ENCODE measurements at places on chromosomes 3 and 15. TPM values are rescaled to one million over a fixed set of nuclear protein-coding genes. Genes with fewer than 3 reads are reported as not detected.

IL1RAP gene
- 14.7 TPM for total RNA-seq

GJD2 gene
- total RNA-seq = not detected

FRMD4B gene
- total RNA-seq = 0.72 TPM

PRC1 gene
- total RNA-seq = 17.1 TPM

EBLN2 gene
- 6.2 TPM for total RNA-seq

CYP8B1 gene
- total RNA-seq = not detected

TPM1 gene
- 1,708 TPM for total RNA-seq

TMIE gene
- total RNA-seq = under 0.01 TPM

KNG1 gene
- not detected for total RNA-seq

STRA6 gene
- 0.36 TPM for total RNA-seq

DNA sequence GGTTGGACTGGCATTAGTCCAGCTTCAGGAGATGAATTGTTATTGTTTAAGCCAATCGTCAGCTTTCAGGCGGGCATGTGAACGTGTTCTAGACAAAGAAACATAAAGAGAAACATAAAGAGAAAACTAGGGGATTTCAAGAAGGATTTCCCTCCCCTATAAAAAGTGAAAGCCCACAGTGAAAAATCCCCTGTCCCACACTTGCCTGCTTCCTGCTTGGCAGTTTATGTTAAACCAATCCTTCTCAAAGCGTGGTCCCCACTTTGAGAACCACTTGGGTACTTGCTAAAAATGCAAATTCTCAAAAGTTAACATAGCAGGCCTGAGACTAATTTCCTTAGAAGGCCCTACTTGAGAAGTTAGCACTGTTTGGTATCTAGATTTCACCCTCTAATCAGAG lies 293.0 kb upstream of the SOX14 start:
- no peak for DNase-seq

- no peak for DNase-seq
Measured at GRCh38 chr3:196063971-196064370, 17.9 kb downstream of the TFRC start.

DNA sequence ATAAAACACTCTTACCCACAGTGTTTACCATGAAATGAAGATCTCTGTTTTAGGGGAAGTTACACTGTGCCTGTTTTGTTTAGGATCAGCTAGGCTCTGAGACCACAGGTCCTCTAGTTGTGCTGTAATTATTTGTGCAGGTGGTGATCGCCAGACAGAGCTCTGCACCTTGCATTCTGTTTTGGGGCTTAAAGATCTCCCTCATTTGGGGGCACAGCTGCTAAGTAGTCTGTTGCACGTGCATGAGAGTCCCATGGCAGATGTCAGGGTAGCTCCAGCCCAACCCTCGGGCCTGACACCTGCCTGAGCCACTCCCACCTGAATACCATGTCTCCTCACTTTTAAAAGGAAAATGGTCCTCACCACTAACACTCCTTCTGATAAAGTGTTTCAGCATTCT lies 12.4 kb downstream of the C3orf20 start:
- DNase-seq = no peak

- DNase-seq = no peak
Measured at GRCh38 chr15:50458348-50459112, 34.3 kb downstream of the USP8 start.

DNA sequence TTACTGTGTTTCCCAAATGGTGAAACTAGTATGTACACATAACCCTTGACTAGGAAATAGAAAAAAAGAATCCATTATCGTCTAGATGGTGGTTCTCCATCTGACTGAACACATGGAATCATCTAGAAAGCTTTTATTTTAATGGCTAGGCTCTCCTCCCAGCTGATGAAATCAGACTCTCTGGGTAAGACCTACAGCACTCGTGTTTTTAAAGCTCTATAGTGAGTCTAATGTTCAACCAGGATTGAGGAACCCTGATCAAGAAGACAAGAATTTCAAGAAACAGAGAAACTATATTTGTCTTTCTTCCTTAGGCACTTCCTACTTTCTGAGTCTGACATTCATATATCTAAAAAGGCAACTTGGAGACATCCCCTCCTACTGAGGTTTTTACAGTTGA lies 118.8 kb downstream of the TMCO5A start:
- DNase-seq = no peak

DNA sequence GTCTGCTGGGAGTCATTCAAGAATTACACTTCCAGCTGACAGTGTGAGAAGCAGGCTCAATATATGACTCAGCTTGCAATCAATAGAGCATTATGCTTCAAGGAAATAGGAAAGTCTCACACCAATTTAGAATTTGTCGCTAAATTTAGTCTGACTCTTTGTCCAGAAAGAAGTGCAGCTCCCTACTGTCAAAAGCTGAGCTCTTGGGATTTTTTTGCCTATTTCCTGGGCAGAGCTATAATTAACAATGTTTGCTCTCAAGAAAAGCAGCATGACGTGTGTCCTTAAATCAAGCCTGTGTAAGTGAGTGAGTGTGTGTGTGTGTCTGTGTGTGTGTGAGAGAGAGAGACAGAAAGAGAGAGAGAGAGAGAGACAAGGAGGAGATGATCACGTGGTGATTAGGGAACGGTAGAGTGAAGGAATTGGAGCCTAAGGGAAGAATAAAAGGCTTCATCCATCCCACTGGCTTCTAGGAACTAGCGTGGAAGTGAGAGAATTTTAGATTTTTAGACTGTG lies 16.4 kb upstream of the SLC35G2 start:
- peak; percentile 48 for DNase-seq

GRCh38 chr3:127439621-127440020 lies 150.9 kb downstream of the TPRA1 start:
- DNase-seq = peak; percentile 15

- DNase-seq = peak; percentile 13
Measured at GRCh38 chr3:154862265-154862664, 217.9 kb upstream of the MME start.

DNA sequence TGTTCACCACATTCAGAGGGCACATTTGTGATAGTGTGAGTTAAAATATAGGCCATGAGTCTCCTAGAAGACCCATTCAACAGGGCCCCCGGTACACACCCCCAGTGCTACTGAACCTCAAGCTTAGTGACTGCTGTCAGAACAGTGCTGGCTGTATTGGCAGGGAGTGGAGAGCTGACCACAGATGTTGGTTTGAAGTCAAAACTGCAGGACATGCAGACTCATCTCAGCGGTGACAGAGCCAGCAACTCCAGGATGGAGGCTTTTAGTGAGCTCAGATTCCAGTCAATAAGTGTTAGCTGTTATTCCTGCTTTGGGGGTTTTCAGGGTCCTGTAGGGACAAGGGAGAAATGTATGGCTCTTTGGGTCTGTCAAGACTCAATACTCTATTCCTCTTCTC lies 29.1 kb downstream of the PRR20G start:
- DNase-seq = no peak

DNA sequence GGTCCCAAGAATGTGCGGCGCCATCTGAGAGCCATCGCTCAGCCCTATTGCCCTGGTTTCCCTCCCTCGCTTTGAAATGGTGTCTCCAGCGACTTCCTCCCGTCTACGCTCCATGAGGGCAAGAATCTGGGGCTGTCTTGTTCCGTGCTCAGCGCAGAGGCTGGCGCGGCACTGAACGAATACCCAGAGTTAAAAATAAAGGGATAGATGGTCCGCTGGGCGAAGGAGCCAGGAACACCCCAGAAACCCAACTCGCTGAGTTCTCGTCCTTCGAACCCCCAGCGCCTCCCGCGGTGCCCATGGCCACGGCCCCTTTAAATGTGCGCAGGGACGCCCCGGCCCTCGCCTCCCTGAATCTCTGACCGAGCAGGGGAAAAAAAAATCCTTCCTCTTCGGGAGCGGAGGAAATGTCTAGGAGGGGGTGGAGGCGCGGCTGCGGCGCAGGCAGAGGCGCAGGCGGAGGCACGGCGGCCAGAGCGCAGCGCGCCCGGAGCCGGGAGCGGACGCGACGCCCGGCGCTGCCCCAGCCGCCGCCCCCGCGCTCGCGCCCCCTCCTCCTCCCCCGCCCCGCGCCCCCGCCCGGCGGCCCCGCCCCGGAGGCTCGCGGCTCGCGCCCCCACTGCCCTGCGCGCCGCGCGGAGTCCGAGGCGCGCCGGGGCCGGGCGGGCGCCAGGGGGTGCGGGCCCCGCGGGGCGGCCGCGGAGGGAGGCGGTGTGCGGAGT lies 8.5 kb upstream of the FGD5 start:
- no peak for DNase-seq

DNA sequence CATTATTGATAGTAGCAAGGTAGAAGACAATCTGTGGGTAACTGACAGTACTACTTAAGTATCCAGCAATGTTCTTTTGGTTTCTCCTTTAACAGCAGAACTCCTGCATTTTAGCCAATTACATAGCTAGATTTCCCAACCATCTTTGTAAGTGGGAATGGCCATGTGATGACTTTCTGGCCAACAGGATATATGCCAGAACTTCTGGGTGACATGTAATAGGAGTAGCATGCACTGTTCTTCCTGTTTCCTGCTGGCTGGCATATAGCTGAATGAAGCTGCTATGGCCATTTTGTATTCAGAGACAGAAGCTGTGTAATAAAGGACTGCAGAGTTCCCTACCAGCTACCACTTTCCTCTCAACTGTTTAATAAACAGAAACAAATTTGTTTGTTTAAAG lies 18.0 kb downstream of the SPICE1 start:
- DNase-seq = no peak

DNA sequence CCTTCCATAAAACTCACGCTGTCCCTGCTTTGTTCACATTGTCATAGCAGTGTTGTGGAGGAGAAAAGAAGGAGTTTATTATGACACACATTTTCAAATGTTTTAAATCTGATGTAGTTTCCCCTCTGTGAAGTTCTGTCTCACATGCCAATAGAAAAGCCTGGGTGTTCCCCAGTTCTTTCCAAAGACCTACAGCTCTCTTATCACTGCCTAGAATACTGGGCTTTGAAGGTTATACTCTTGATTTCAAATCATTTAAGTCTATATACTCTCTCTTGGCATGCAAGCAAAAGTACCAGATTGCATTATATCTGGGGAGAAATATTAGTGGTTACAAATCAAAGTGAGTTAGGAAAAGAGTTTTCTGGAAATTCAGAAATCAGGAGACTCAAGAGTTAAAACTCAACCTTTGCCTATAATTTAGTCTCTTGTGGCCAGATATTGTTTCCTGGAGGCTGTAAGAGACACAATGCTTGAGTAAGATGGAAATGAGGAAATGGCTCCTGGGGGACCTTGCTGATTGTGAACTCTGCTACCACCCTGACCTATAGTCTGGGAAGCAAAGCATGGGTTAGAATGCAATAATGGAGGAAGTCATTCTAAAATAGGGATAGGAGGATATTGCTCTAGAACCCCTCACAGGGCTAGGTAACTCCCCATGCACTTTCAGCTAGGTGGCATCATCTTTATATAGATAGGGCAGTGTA lies 182.8 kb downstream of the KCNAB1 start:
- no peak for DNase-seq

DNA sequence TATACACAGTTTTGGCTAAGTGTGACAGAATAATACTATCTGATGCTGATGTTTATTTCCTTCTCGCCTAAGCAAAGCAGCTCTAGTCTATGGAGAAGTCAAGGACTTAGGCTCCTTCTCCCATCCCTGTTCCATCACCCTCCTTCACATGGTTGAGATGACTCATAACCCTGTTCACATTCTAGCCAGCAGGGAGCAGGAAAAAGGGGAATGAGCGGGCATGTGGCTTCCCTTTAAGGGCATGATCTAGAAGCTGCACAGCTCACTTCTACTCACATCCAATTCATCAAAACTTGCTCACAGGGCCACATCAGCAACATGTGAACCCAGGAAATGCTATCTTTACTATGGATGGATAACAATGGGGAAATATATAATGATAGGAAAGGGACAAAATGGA lies 40.9 kb downstream of the CBLB start:
- no peak for DNase-seq

DNA sequence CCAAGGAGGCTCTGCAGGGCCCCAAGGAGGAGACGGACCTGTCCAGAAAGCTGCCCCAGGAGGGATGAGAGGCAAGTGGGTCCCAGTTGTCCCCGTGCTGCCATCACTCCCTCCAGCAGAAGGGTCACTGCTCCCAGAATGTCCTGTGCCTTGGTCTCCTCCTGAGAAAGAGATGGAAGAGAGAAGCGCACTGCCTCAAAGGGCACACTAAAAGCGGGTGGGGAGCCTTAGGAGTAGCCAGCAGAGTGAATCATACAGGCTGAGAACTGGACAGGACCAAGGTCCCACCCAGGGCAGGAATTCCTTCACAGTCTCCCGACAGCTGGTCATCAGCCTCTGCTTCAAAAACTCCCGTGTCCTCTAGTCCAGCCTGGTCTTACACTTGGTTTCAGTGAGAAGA lies 4.6 kb downstream of the THPO start:
- DNase-seq = peak; percentile 98

GRCh38 chr15:34696506-34696905 lies 58.3 kb downstream of the GJD2 start:
- no peak for DNase-seq

GRCh38 chr3:39101022-39101689 lies 6.3 kb downstream of the GORASP1 start:
- peak; percentile 95 for DNase-seq

GRCh38 chr3:23944861-23945662 lies at the start of gene NR1D2:
NR1D2 (plus strand) TSS chr3:23945286; CDS start chr3:23945579, 293 bp downstream.
- peak; percentile 96 for DNase-seq

GRCh38 chr15:41513506-41514227 lies at the start of gene LTK:
LTK (minus strand) TSS chr15:41513827; CDS start chr15:41513709, 118 bp downstream.
- peak; percentile 81 for DNase-seq

- DNase-seq = no peak
Measured at GRCh38 chr3:38519651-38520050, 23.5 kb downstream of the EXOG start.

GRCh38 chr3:21390856-21391255 lies 360.2 kb downstream of the ZNF385D start:
- DNase-seq = no peak

GRCh38 chr3:141960731-141961130 lies 84.3 kb downstream of the ATP1B3 start:
- DNase-seq = no peak

GRCh38 chr15:101431301-101431700 lies 58.2 kb downstream of the PCSK6 start:
- DNase-seq = peak; percentile 66

GRCh38 chr3:8597219-8597853 lies 47.3 kb downstream of the SSUH2 start:
- DNase-seq = no peak

DNA sequence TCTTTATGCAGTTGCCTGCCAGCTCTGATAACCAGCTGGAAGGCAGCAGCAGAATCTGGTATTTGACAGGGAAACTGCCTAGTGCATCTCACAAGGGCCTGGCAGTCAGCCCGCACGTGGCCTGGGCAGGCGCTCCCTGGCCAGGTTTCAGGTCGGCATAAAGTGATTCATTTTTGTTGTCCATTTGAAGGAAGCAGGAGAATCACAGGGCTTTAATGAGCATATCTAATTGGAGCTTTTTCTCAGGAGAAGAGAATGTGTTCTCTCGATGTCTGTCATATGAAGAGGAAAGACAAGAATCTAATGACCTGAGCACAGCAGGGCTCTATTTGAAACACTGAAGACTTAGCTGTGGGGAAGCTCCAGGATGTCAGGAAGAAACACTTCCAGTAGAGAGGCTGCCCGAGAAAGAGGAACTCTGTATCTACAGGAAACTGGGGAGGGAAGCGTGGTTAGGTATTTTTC lies 98.8 kb upstream of the MB21D2 start:
- no peak for DNase-seq

- no peak for DNase-seq
Measured at GRCh38 chr3:188071636-188072035, 82.3 kb upstream of the LPP start.
